ENCODE measurements at places on chromosomes 3 and 15. TPM values are rescaled to one million over a fixed set of nuclear protein-coding genes. Genes with fewer than 3 reads are reported as not detected.

DNA sequence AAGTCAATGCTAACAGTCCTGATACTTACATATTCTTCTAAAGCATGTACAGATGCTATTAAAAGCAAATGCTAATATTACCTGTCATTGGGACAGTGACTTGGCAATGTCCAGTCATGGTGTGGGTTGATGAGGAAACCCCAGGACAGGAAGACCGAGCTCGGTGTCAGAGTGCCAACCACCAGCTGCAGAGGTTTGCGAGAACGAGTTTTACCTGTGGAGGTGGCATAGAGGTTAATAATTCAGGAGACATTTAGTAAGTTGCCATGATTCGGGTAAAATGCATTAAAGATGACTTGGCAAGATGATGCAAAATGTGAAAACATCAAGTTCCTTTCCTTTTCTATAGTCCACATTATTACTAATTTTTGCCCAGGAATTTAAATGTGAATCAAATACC lies 94.5 kb downstream of the ABI3BP start:
- H3K36me3 ChIP-seq = no peaks in the 10 kb centered on the region
- no peaks in the 10 kb centered on the region for H3K4me1 ChIP-seq
- DNase-seq = no peak
- H3K4me3 ChIP-seq = no peak overlapping the region

- H3K27me3 ChIP-seq = no peaks in the 10 kb centered on the region
- H3K4me1 ChIP-seq = no peaks in the 10 kb centered on the region
- no peak for DNase-seq
- H3K27ac ChIP-seq = no peak overlapping the region
- H3K36me3 ChIP-seq = no peaks in the 10 kb centered on the region
Observed at GRCh38 chr15:41605566-41605965, 46.6 kb downstream of the TYRO3 start.

DNA sequence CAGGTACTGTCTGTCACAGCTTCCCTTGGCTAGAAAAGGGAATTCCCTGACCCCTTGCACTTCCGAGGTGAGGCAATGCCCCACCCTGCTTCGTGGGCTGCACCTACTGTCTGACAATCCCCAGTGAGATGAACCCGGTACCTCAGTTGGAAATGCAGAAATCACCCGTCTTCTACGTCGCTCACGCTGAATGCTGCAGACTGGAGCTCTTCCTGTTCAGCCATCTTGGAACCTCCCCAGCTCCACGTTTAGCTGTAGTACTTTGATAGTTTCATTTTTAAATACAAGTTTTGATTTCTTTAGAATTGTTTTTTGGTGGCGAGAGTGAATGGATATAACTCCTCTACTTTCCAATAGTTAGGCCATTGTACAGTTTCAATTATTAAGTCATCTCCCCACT lies 17.8 kb upstream of the HDGFL3 start:
- no peak overlapping the region for H3K27ac ChIP-seq
- H3K4me3 ChIP-seq = no peak overlapping the region
- no peaks in the 10 kb centered on the region for H3K4me1 ChIP-seq
- H3K27me3 ChIP-seq = no peaks in the 10 kb centered on the region

- peaks cover 23% of the 10 kb centered on the region for H3K4me1 ChIP-seq
- H3K36me3 ChIP-seq = peaks cover 4% of the 10 kb centered on the region
- H3K27ac ChIP-seq = peak overlapping the region; percentile 81
- peak overlapping the region; percentile 92 for H3K4me3 ChIP-seq
- DNase-seq = no peak
- no peaks in the 10 kb centered on the region for H3K27me3 ChIP-seq
Observed at GRCh38 chr3:183098536-183099025, 715 bp downstream of the MCCC1 start.

- DNase-seq = peak; percentile 69
- no peak overlapping the region for H3K4me3 ChIP-seq
- no peaks in the 10 kb centered on the region for H3K27me3 ChIP-seq
- peaks cover 4% of the 10 kb centered on the region for H3K4me1 ChIP-seq
- no peak overlapping the region for H3K27ac ChIP-seq
Observed at GRCh38 chr15:40421246-40422157, 15.9 kb downstream of the IVD start.

DNA sequence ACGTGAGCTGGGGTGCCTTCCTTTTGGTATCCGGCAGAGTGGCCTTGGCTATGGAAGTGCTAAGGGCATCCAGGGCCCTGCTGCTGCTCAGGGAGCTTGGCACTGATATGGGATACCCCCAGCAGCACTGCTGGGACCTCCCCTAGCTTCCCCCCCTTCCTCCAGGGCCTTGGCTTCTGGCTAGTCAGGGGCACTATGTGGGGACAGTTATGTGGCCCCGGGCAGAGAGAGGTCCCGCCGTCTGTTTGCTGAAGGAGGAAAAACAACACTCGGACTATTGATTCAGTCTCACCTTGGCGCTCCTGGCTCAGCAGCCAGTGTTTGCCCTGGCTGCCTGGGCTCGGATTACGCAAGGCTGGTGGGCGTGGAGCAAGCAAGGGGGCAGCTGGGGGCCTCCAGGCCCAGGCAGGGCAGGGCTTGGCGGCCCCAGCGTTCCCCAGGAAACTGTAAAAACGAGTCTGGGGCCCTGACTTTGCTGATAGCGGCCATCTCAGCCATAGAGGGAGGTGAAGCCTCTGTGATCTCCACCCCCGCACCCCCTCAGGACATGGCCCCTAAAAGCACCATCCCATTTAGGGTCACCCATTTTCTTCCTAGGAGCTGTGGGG lies 5.7 kb downstream of the FURIN start:
- H3K4me3 ChIP-seq = peak overlapping the region; percentile 74
- no peaks in the 10 kb centered on the region for H3K4me1 ChIP-seq
- peak overlapping the region; percentile 10 for H3K27ac ChIP-seq
- DNase-seq = no peak

GRCh38 chr3:125059488-125060245 lies 3.9 kb upstream of the HEG1 start:
- no peak overlapping the region for H3K27ac ChIP-seq
- no peaks in the 10 kb centered on the region for H3K36me3 ChIP-seq
- H3K27me3 ChIP-seq = no peaks in the 10 kb centered on the region
- no peak for DNase-seq
- H3K4me3 ChIP-seq = no peak overlapping the region

DNA sequence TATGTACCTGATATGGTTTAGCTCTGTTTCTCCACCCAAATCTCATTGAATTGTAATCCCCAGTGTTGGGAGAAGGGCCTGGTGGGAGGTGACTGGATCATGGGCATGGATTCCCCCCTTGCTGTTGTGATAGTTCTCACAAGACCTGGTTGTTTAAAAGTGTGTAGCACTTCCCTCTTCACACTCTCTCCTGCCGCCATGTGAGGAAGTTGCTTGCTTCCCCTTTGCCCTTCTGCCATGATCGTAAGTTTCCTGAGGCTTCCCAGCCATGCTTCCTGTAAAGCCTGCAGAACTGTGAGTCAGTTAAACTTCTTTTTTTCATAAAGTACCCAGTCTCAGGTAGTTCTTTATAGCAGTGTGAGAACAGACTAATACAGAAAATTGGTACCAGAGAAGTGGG lies 93.1 kb downstream of the C3orf70 start:
- DNase-seq = no peak
- no peaks in the 10 kb centered on the region for H3K27me3 ChIP-seq
- H3K27ac ChIP-seq = no peak overlapping the region
- H3K36me3 ChIP-seq = no peaks in the 10 kb centered on the region

DNA sequence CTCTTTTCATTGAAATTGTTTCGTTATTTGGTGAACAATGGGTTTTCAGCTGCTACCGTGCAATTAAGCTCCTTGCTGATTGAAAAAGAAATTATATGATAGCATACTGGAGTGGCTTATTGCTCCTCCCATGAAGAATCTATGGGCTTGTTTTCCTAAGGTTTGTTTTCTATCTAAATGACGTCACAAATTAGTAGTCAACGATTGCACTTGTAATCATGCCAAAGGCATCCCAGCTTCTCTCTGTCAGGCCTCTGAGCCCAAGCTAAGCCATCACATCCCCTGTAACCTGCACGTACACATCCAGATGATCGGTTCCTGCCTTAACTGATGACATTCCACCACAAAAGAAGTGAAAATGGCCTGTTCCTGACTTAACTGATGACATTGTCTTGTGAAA lies 388.0 kb upstream of the LMCD1 start:
- H3K27me3 ChIP-seq = no peaks in the 10 kb centered on the region
- no peak for DNase-seq
- peaks cover 3% of the 10 kb centered on the region for H3K4me1 ChIP-seq
- H3K27ac ChIP-seq = no peak overlapping the region

DNA sequence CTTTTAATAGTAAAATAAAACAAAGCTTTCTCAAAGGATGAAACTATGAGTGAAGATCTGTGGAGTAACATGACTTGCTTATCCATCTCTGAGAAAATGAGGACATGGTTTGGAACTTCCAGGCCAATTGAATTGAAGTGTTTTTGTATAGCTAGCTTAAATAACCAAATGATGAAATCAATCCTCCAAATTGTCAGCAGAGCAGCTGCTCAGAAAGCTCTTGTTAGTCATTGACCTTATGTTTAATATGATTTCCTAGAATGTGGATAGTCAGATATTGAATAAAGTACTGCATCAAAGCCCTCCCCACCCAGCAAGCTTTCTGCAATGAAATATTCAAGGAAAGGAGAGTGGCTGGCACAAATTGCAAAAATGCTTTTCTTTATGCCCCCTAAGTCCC lies 437.2 kb downstream of the MFSD1 start:
- H3K27ac ChIP-seq = no peak overlapping the region
- H3K27me3 ChIP-seq = no peaks in the 10 kb centered on the region
- no peak for DNase-seq
- no peak overlapping the region for H3K4me3 ChIP-seq
- H3K4me1 ChIP-seq = no peaks in the 10 kb centered on the region
- no peaks in the 10 kb centered on the region for H3K36me3 ChIP-seq

GRCh38 chr3:22208844-22209243 lies 457.8 kb upstream of the ZNF385D start:
- H3K27me3 ChIP-seq = no peaks in the 10 kb centered on the region
- no peak overlapping the region for H3K27ac ChIP-seq
- no peak for DNase-seq
- no peaks in the 10 kb centered on the region for H3K36me3 ChIP-seq
- no peak overlapping the region for H3K4me3 ChIP-seq

GRCh38 chr15:27527490-27528067 lies 556.6 kb downstream of the GABRG3 start:
- no peak for DNase-seq
- H3K27ac ChIP-seq = no peak overlapping the region
- no peaks in the 10 kb centered on the region for H3K4me1 ChIP-seq
- no peaks in the 10 kb centered on the region for H3K36me3 ChIP-seq
- H3K27me3 ChIP-seq = no peaks in the 10 kb centered on the region

DNA sequence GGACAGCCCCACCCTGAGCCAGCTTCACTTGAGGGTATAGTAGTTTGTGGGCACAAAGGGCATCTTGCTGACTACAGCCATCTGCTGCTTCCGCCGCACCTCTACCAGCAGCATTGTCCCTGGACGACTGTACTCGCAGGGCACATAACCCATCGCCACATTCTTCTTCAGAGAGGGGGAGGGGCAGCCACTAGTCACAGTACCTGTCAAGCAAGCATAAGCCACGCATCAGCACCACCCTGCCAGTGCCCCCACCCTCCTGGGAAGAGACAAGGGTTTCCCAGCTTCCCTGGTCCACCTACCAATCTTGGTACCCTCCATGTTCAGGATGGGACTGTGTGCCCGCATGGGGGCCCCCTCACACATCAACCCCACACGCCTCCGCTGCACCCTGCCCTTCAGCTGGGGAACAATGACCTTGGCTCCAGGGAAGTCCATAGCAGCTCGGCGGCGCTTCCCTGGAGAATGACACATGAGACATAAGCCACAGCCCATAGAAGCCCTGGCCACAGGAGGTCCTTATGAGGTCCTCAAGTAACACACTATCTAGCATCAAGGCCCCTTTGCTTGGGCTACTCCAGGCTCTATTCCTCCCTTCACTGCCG lies 4.7 kb downstream of the AMT start:
- H3K4me3 ChIP-seq = no peak overlapping the region
- no peak overlapping the region for H3K27ac ChIP-seq
- H3K36me3 ChIP-seq = peaks cover 4% of the 10 kb centered on the region
- DNase-seq = no peak
- peaks cover 61% of the 10 kb centered on the region for H3K4me1 ChIP-seq
- no peaks in the 10 kb centered on the region for H3K27me3 ChIP-seq

DNA sequence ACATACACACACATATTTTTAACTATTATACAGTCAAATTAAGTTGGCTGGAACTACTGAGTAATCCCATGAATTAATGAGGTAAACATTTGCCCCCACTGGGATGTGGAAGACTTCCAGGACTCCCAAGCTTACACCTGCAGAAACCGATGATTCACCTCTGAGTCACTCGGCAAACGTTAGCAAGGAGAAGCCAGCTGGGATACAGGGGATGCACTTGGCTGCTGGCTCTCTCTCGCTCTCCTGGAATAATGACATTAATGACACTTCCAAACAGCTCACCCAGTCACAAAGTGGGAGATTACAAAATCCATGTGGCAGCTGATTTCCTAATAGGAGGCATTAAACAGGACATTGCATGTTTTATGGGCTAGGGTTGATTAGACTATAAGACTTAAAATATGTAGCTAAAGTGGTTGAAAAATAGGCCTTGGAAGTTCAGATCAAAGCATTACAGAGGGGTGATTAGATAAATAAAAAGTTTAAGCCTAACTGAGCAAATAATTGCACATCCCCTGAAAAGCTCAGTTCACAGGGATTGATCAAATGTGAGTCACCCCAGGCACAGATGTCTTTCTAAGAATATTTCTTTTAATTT lies 500.9 kb downstream of the SOX2 start:
- H3K36me3 ChIP-seq = no peaks in the 10 kb centered on the region
- H3K27ac ChIP-seq = no peak overlapping the region
- no peaks in the 10 kb centered on the region for H3K4me1 ChIP-seq
- H3K27me3 ChIP-seq = no peaks in the 10 kb centered on the region
- H3K4me3 ChIP-seq = no peak overlapping the region
- no peak for DNase-seq

GRCh38 chr3:69249001-69249400 lies 126.6 kb upstream of the LMOD3 start:
- no peak overlapping the region for H3K4me3 ChIP-seq
- H3K27me3 ChIP-seq = no peaks in the 10 kb centered on the region
- no peak overlapping the region for H3K27ac ChIP-seq
- DNase-seq = no peak

- H3K27ac ChIP-seq = no peak overlapping the region
- H3K4me3 ChIP-seq = no peak overlapping the region
- no peak for DNase-seq
- no peaks in the 10 kb centered on the region for H3K27me3 ChIP-seq
Observed at GRCh38 chr3:104763007-104763406, 603.7 kb upstream of the ALCAM start.

Gene LINGO1
- total RNA-seq = 2.4 TPM

Gene ACSBG1
- 0.21 TPM for total RNA-seq

Gene PPARG
- total RNA-seq = 29.1 TPM

Gene ADAMTS9
- 79.1 TPM for total RNA-seq

Gene C2CD4B
- 1.8 TPM for total RNA-seq

Gene NR1I2
- 0.87 TPM for total RNA-seq

Gene NOP10
- total RNA-seq = 93.3 TPM

Gene DLL4
- 6.1 TPM for total RNA-seq

Gene DCLK3
- total RNA-seq = 35.8 TPM
